ENCODE measurements at places on chromosomes 4 and X.

DNA sequence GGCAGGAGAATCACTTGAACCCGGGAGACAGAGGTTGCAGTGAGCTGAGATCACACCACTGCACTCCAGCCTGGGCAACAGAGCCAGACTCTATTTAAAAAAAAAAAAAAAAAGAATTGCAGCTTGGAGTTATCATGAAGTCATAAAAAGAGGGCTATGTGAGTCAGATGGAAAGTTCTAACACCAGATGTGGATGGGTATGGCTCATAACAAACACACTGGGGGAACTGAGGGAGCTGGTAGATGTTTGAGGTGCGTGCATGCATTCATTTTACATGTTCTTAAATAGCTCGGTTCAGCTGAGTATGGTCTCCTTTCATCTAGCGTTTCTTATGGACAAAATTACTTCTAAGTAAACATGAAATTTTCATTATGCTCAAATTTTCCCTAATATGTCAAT, 11.7 kb downstream of the TRMT2B start:
- H3K36me3 ChIP-seq = peaks cover 10% of the 10 kb centered on the region
- no peaks in the 10 kb centered on the region for H3K27me3 ChIP-seq
- H3K4me1 ChIP-seq = peaks cover 1% of the 10 kb centered on the region
- no peak overlapping the region for H3K4me3 ChIP-seq
- no peak for DNase-seq

DNA sequence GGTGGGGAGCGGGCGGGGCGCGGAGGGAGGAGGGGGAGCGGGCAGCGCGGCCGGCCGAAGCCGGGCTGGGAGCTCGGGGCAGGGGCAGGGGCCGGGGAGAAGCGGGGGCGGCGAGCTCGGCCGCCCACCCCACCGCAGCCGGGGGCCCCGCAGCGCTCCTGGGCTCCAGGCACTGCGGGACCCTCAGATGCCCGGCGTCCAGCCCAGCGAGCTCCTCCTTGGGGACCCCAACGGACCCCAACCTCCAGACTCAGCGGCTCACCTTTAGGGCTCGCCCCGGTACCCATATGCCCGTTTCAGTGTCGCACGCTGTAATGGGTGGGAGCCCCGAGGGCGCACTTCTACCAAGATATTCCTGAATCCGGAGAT, 357 bp upstream of the ADGRG2 start:
- H3K4me1 ChIP-seq = no peaks in the 10 kb centered on the region
- no peak overlapping the region for H3K27ac ChIP-seq
- no peak for DNase-seq

- H3K27me3 ChIP-seq = peaks cover 3% of the 10 kb centered on the region
- no peak overlapping the region for H3K27ac ChIP-seq
- H3K4me3 ChIP-seq = no peak overlapping the region
- H3K4me1 ChIP-seq = peaks cover 2% of the 10 kb centered on the region
- no peak for DNase-seq
- no peaks in the 10 kb centered on the region for H3K36me3 ChIP-seq
Observed at GRCh38 chrX:38649674-38650647, 88.6 kb downstream of the TSPAN7 start.

DNA sequence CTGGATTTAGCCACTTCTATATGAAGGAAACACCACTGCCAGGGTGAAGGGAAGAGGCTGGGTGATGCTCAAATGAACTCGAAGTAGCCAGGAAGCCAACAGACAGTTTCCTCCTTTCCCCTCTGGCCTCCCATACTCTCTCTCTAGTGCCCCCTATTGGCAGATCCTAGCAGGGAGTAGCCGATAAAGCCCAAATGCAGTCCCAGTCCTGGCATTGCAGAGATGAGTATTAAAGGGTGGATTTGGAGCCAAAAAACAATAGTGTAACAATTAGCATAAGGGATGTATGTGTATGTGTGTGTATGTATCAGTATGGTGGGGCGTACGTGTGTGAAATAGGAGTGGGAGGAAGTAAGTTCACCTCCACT, 213.8 kb upstream of the LDB2 start:
- H3K27ac ChIP-seq = no peak overlapping the region
- no peak for DNase-seq
- H3K4me3 ChIP-seq = no peak overlapping the region
- no peaks in the 10 kb centered on the region for H3K4me1 ChIP-seq

DNA sequence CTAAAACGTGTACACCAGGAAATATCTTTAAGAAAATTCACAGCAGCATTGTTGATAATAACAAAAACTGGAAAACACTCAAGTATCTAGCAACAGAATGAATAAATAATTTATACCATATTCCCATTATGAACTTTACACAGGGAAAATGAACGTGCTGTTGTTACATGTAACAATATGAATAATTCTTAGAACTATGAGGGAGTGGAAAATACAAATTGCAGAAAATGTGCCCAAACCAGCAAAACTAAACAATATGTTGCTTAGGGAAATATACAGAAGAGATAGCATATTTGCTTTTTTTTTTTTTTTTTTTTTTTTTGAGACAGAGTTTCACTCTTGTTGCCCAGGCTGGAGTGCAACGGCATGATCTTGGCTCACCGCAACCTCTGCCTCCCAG, 14.8 kb upstream of the FAT1 start:
- H3K27ac ChIP-seq = no peak overlapping the region
- H3K27me3 ChIP-seq = no peaks in the 10 kb centered on the region
- H3K4me3 ChIP-seq = no peak overlapping the region
- H3K36me3 ChIP-seq = no peaks in the 10 kb centered on the region

DNA sequence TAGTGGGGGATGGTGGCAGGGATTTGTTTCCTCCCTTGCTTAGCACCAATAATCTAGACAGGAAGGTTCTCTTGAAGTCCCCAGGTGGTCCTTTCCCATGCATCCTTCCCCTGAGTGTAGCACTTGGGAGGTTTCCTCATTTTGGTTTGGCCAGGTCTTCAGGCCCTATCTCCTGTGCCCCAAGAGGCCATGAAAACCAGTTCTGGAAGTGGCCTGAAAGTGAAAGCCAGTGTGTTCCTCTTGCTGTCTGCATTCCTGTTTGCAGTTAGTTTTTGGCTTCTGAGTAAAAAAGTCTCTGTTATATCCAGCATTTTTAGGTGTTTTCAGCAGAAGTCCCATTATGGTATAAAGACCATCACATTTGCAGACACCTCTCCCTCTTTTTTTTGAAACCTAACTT, 59.5 kb downstream of the MTM1 start:
- no peaks in the 10 kb centered on the region for H3K27me3 ChIP-seq
- no peak overlapping the region for H3K4me3 ChIP-seq
- peaks cover 10% of the 10 kb centered on the region for H3K36me3 ChIP-seq
- no peak for DNase-seq
- H3K27ac ChIP-seq = no peak overlapping the region
- H3K4me1 ChIP-seq = peaks cover 6% of the 10 kb centered on the region

GRCh38 chr4:19776021-19776459, 475.7 kb upstream of the SLIT2 start:
- H3K27ac ChIP-seq = no peak overlapping the region
- H3K4me1 ChIP-seq = no peaks in the 10 kb centered on the region
- H3K27me3 ChIP-seq = no peaks in the 10 kb centered on the region
- DNase-seq = no peak
- no peak overlapping the region for H3K4me3 ChIP-seq

GRCh38 chr4:40486534-40486933, 143.1 kb downstream of the RBM47 start:
- DNase-seq = no peak
- H3K27ac ChIP-seq = no peak overlapping the region

DNA sequence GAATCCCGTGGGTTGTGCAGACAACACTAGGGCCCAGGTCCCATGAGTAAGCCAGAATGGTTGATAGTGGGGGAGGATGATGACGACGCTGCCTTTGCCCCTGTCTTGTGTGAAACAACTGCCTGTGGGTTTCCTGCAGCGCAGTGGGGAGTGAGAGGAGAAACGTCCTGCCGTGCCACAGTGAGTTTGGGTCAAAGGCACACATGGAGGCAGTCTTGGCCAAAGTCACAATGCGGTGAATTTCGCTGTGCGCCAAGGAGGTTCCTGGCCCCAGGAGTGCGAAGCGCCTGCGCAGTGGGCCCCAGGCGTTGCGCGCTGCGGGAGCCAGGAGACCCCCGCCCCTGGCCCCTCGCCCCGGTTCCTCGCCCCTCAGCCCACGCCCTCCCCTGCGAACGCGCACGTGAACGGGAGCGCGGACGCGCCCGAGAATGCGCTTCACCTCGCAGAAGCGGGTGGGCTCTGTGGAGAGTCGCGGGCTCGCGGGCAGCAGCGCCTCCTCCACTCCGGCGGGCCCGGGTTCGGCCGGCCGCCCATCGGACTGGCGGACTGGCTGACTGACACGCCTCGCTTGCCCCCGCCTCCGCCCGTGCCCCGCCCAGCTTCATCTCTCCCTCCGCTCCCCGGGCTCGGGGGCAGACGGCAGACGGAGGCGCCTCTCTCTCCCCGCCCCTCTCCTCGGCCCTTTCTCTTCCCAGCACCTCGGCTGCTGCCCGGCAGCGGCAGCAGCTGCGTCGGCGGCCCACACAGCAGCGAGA, at the start of gene NUDT10:
Gene NUDT10 (plus strand): TSS at position 635 of the 755 bp plus-strand sequence. CDS start 144 bp downstream, outside the sequence.
- DNase-seq = peak; percentile 60
- H3K27me3 ChIP-seq = no peaks in the 10 kb centered on the region
- no peaks in the 10 kb centered on the region for H3K36me3 ChIP-seq
- H3K4me1 ChIP-seq = peaks cover 5% of the 10 kb centered on the region

- no peak for DNase-seq
- H3K36me3 ChIP-seq = no peaks in the 10 kb centered on the region
- H3K27me3 ChIP-seq = no peaks in the 10 kb centered on the region
- no peak overlapping the region for H3K4me3 ChIP-seq
Observed at GRCh38 chr4:141078871-141079270, 54.4 kb downstream of the RNF150 start.

- no peak for DNase-seq
- H3K27ac ChIP-seq = no peak overlapping the region
- no peak overlapping the region for H3K4me3 ChIP-seq
- H3K4me1 ChIP-seq = no peaks in the 10 kb centered on the region
- no peaks in the 10 kb centered on the region for H3K27me3 ChIP-seq
Observed at GRCh38 chrX:112223391-112223790, 140.8 kb upstream of the TRPC5 start.

GRCh38 chr4:5979981-5980380, 38.2 kb downstream of the C4orf50 start:
- no peaks in the 10 kb centered on the region for H3K36me3 ChIP-seq
- H3K4me1 ChIP-seq = no peaks in the 10 kb centered on the region
- H3K4me3 ChIP-seq = no peak overlapping the region
- H3K27ac ChIP-seq = no peak overlapping the region
- peaks cover 34% of the 10 kb centered on the region for H3K27me3 ChIP-seq

DNA sequence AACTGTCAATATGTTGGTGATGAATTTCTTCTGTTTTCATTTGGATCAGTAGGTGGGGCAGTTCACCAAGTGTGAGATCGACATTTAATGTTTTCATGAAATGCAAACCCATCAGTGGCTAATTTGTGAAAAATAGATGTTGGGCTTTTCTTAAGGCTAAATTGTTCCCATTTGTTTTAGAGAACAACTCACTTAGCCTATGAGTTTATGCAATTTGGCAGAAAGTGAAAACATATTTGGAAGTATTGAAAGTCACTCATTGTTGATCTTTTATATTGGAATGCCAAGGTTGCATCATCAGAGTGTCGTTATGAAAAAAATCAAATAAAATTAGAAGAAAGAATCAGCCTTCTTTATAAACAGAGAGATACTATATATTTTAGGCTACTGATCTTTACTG, 132.4 kb downstream of the RPA4 start:
- H3K36me3 ChIP-seq = no peaks in the 10 kb centered on the region
- no peak for DNase-seq
- H3K4me3 ChIP-seq = no peak overlapping the region
- no peak overlapping the region for H3K27ac ChIP-seq

DNA sequence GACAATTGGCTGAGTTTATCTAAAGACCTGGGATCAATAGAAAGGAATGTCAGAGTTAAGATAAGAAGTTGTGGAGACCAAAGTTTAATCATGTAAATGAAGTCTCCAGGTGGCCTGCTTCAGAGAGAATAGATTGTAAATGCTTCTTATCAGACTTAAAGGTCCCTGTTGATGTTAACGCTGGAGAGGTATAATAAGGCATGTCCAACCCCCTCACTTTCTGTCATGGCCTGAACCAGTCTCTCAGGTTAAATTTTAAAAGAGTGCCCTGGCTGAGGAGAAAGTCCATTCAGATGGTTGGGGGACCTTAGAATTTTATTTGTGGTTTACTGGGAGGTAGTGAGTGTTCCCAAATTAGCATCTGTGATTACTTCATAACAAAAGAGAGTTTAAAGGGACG, 86.7 kb downstream of the AKAP4 start:
- H3K27me3 ChIP-seq = no peaks in the 10 kb centered on the region
- H3K27ac ChIP-seq = no peak overlapping the region
- H3K36me3 ChIP-seq = no peaks in the 10 kb centered on the region
- DNase-seq = no peak
- no peaks in the 10 kb centered on the region for H3K4me1 ChIP-seq

GRCh38 chr4:164946810-164947209, 30.6 kb downstream of the TRIM61 start:
- H3K4me1 ChIP-seq = no peaks in the 10 kb centered on the region
- H3K4me3 ChIP-seq = no peak overlapping the region
- H3K27ac ChIP-seq = no peak overlapping the region

- H3K27me3 ChIP-seq = peaks cover 3% of the 10 kb centered on the region
- no peak overlapping the region for H3K4me3 ChIP-seq
- H3K27ac ChIP-seq = no peak overlapping the region
- no peak for DNase-seq
Observed at GRCh38 chr4:150173432-150173861, 95.2 kb downstream of the DCLK2 start.

GRCh38 chr4:86916392-86916791, 18.4 kb upstream of the AFF1 start:
- DNase-seq = no peak
- H3K4me1 ChIP-seq = peaks cover 6% of the 10 kb centered on the region
- no peaks in the 10 kb centered on the region for H3K36me3 ChIP-seq
- no peak overlapping the region for H3K4me3 ChIP-seq
- no peak overlapping the region for H3K27ac ChIP-seq

DNA sequence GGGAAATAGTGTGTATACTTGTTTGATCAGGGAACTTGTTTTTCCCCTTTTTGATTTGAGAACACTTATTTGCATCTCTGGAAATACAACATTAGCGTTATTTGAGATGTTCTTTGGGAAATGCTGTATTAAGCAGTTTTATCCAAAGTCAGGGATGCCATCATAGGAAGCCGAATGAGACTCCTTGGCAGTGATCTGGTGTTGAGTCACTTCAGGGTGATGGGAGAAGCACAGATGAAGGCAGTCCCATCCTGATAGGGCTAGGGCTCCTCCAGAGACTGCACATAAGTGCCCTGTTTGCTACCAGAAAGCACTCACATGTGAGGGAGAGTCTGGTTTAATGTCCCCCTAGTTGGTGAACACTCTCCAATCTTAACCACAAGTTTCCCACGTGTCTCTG, 62.3 kb downstream of the IL1RAPL1 start:
- H3K27ac ChIP-seq = no peak overlapping the region
- DNase-seq = no peak
- H3K4me3 ChIP-seq = no peak overlapping the region
- H3K36me3 ChIP-seq = no peaks in the 10 kb centered on the region

GRCh38 chr4:175954685-175955084, 111.0 kb upstream of the WDR17 start:
- no peak for DNase-seq
- H3K4me3 ChIP-seq = no peak overlapping the region
- peaks cover 13% of the 10 kb centered on the region for H3K27me3 ChIP-seq
- no peak overlapping the region for H3K27ac ChIP-seq

GRCh38 chr4:128159967-128160366, 98.9 kb downstream of the LARP1B start:
- no peak overlapping the region for H3K27ac ChIP-seq
- H3K4me3 ChIP-seq = no peak overlapping the region
- peaks cover 7% of the 10 kb centered on the region for H3K36me3 ChIP-seq
- H3K4me1 ChIP-seq = no peaks in the 10 kb centered on the region
- no peak for DNase-seq
